ENCODE measurements at places on chromosomes 2 and 18.

DNA sequence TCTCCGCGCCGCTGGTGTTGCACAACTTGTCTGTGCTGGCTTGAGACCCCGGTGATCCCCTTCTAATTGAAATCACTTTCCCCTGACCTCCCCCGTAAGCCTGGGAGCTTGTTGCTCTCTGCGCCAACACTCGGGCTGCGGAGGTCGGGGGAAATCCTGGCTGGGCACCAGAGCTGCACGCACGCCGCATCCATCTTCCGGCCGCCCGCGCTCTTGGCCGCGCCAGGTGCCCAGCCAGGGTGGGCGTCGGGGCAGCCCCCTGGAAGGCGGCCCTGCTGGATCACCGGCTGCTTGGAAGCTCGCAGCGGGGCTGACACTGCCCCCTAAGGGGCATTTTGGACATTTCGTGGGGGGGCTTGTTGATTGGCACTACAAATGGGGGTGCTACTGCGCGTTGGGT, 280.3 kb upstream of the SKOR2 start:
- DNase-seq: no peak

DNA sequence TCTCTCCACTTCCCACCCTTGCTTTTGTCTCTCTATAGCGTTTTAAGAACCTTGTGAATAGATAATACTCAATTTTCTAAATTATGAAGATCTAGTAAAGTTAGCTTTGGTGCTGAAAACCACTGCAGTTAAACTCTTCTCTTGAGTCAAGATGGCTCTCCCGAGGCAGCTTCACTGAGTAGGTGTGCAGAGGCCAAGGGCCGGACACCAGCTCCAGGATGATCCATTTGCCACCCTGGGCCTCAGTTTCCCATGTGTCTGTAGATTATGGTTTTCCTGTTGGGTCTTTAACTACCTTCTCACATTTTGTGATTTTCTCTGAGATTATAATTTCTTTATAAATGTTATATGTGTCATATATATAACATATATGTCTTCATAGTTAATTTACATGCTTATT, 68.5 kb upstream of the SH3RF3 start:
- DNase-seq: no peak

DNA sequence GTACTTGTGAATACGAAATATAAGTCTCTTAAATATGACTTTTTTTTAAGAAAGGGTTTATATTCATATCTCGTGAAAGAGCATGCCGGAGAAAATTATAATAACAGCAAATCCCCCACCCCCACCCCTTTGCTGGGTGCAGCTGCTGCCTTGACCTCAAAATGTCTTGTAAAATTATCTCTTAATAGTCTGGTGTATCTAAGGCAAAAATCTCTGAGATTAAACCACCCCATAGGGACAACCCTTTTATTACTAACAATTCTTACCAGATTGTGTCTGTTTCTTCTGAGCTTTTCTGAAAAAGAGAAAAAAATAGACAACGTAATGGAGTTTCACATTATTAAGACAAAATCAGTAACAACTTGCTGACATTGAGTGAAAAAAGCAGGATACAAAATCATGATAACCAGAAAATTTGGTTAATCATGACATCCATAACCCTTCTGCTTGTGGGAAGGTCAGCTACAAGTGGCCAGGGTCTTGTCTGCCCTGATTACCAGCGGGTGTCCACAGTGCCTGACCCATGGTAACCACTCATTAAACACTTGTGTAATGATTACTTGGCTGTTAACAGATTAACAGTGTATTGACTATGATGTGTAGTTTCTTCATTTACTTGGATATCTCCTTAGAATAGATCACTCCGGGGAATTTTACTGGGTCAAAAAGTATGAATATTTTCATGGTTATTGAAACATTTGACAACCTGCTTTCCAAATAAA, 1.5 kb downstream of the STRADB start:
- DNase-seq: no peak

DNA sequence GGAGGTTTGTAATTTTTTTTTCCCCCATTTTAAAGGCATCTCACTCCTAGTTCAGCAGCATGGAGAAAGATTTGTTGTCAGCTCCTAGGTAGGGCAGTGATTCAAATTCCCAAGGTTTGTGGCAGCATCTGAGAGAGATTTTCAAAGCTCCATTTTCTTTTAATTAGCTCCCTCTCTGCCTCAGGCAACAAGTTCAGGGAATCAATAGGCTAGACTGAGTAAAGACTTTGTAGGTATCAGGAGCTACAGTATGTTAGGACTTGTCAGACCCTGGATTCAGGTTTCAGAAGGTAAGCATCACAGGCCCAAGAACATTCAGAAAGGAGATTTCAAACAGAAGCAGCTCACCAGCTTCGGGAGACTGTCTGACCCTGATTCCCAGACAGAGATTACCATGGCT, 273.3 kb upstream of the ERBB4 start:
- no peak for DNase-seq

DNA sequence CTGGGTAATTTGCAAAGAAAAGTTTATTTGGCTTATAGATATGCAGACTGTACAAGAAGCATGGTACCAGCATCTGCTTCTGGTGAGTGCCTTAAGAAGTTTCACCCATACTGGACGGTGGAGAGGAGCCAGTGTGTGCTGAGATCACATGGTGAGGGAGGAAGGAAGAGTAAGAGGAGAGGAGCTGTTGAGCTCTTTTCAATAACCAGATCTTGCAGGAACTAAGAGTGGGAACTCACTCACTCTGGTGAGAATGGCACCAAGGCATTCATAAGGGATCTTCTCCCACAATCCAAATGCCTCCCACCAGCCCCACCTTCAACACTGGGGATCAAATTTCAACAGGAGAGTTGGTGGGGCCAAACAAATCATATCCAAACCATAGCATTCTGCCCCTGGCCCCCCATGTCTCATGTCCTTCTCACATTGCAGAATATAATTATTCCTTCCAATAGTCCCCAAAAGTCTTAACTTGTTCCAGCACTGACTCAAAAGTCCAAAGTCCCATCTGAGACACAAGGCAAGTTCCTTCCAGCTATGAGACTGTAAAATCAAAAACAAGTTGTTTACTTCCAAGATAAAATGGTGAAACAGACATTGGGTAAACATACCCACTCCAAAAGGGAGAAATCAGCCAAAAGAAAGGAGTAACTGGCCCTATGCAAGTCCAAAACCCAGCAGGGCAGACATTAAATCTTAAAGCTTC, 11.7 kb upstream of the TMEM37 start:
- no peak for DNase-seq

DNA sequence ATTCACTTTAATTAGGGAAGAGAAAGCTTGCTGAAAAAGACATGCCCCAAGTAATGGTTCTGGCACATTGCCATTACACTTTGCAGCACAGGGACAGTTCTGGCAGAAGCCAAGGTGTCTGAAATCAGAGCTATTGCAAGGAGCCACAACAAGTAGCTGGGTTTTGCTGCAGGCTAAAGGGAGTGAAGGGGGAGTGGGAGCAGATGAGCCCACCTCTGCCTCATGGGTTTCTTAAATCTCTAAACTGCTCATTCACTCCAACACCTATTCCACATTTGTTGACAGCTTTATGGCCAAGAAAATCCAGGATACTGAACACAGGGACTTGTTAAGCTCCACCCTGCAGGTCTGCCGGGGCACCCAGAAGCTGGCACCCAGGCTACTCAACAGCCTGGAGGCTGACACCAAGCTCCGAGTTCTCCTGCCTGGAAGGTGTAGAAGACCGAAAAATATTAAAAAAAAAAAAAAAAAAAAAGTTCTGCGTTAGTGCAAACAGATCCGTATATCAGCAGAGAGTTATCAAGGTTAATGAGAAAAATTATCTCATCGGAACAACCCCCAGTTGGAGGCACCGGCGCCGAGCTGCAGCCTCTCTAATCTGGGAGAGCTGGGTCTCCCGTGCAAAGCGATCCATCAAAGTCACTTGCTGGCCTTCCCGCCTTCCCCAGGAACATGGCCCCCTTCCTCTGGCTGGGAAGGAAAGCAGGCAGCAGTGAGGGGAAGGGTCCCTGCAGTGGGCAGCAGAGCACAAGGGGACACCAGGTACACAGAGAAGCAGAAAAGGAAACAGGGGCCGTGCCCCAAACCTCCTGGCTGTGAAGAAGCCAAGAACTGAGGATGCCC, 123.7 kb downstream of the HNMT start:
- peak; percentile 26 for DNase-seq

DNA sequence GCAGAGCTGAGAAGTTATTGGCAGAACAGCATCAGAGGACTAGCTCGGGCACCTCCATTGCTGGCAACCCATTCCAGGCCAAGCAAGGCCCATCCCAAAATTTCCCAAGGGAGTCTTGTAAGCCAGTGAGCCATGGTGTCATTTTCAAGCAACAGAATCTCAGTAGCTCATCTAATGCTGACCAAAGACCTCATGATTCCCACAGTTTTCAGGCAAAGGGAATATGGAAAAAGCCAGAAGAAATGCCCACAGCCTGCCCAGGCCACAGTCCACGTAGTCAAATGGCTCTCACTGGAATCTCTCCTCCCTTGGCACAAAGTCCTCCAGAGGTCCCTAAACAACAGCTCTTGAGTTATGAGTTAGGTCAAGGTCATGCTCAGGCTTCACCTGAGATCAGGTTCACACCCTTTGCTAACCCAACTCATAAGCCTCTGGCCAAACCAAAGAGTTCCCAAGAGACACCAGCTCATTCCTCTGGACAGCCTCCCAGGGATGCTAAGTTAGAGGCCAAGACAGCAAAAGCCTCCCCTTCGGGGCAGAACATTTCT, 2.6 kb downstream of the SMARCAL1 start:
- no peak for DNase-seq

DNA sequence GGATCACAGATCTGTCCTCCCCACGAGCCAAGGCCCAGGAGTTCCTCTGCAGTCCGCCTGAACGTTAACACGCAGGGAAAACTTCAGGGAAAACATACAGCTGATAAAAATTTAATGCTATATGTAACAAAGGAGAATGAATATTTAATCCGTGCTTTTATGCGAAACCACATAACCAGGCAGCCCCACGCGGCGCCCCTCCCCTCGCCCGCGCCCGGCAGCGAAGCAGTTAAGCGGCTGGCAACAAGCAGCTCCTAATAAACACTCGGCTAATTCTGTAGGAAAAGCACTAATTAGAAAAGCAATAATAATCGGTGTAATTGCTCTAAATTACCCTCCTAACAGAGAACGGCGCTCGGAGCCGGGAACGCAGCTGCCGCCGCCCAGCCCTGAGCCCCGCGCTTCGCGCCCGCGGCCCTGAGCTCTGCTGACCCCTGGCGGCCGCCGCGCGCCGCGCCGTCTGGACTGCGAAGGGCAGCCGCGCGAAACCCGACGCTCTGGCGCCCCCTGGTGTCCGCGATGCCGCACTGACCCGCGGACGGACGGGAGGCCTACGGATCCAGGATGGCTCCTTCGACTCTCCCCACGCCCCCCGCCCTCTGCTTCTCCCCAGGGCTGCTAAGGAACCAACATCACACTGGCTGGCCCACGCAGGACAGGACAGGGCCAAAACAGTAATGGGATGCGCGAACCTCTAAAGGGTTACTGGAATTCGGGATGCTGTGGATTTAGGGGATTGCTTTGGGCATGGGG, 181.4 kb downstream of the SMAD2 start:
- DNase-seq: peak; percentile 70

DNA sequence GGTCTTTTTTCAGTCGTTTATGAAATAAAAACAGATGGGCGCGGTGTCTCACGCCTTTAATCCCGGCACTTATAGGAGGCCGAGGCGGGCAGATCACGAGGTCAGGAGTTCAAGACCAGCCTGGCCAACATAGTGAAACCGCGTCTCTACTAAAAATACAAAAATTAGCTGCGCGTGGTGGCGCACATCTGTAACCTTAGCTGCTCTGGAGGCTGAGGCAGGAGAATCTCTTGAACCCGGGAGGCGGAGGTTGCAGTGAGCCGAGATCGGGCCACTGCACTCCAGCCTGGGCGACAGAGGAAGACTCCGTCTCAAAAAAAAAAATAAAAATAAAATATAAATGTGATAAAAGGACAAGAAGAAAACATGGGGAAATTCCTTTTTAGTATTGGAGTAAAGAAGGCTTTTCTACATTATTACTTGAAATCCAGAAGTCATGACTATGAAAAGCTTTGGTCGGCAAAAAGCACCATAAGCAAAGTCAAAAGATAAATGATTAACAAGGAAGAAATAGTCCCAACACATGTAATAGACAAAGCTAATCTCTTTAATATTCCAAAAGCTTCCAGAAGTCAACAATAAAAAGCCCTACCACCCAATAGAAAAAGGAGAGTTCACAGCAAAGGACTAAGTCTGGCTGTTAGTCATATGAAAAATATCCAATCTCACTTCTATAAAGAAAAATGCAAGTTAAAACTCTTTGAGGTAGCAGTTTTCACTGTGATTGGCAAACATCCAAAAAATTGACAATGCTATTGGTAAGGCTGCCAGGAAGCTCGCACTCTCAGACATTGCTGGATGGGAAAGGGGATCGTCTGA, 1.4 kb upstream of the FAM168B start:
- DNase-seq: no peak

DNA sequence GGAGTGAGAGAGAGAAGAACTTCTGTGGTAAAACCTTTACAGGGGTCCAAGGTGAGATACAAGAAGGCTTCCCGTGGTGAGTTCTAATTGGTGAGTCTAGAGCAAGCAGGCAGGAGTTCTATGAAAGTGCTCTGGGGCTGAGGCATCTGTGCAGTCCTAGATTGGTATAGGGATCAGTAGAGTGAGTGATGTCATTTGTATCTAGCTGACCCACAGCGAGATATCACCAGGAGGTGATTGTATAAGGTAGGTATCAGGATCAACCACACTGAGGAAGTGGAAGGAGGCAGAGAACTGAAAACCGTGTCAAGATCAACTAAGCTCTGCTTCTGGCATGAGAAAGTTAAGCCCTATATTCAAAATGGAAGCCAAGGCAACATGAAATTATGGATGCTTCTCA, 1648.9 kb upstream of the TMEFF2 start:
- DNase-seq: no peak

- no peak for DNase-seq
Observed at GRCh38 chr2:20490300-20491181, 43.7 kb downstream of the RHOB start.
